Fibroblast of skin of abdomen (primary cell): ENCODE measurements at places on chromosomes 7 and 10.

GRCh38 chr10:11232222-11232961 lies 214.7 kb downstream of the CELF2 start:
- DNase-seq: no peak

DNA sequence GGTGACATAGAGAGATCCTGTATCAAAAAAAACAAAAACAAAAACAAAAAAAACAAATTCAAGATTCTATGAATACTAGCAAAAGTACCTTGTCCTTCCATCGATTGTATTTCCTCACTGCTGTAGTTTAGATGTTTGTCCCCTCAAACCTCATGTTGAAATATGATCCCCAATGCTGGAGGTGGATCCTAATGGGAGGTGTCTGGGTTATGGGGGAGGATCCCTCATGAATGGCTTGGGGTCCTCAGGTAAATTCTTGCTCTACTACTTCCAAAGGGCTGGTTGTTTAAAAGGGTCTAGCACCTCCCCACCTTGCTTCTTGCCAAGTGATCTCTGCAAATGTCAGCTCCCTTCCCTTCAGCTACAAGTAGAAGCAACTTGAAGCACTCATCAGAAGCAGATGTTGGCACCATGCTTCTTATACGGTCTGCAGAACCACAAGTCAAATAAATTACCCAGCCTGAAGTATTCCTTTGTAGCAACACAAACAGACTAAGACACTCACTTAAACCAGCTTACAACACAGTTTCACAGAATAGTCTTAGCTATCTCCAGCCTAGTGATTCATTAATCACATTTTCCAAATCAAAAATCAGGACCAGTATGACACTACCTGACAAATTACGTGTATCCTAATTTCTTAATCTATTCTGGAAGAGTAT lies 20.7 kb downstream of the ABI1 start:
- peak; percentile 82 for DNase-seq

GRCh38 chr10:132136097-132136521 lies 50.6 kb upstream of the DPYSL4 start:
- no peak for DNase-seq

DNA sequence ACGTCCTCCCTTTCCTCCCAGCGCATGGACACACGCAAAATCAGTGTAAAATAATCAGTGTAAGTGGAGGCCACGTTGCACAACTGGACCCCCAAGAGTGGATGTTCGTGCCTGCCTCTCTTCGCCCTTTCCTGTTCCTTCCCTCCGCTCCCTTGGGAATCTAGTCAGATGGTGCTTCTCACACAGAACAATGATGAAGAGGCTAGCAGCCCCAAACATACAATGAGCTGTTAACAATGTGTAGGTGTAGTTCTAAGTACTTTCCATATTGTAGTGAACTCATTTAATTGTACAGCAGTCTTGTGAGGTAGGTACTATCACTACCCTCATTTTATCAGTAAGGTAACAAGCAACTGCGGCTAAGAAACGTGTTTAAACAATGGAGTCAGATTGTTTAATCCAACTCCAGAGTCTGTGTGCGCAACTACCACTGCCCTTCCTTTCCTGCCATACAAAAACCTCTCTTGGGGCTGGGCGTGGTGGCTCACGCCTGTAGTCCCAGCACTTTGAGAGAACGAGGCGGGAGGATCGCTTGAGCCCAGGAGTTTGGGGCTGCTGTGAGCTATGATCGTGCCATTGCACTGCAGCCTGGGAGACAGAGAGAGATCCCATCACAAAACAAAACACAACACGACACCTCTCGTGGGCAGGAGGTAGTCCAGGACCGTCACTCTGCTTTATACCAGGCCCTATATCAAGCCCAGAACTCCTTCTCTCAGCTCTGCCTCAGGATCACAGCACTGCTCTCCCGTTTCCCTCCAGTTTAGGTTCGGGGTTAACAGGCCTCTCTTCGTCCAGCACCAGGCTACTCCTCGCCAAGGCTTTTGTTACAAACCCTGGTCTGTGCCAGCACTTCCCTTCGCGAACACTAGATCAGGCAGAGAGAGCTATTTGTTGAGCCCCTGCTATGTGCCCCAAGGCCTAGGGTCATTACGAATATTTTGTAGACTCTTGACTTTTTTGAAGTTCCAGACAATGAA lies 1.1 kb downstream of the FKBP9 start:
- peak; percentile 72 for DNase-seq
